ENCODE measurements at places on chromosomes 6 and 20.

DNA sequence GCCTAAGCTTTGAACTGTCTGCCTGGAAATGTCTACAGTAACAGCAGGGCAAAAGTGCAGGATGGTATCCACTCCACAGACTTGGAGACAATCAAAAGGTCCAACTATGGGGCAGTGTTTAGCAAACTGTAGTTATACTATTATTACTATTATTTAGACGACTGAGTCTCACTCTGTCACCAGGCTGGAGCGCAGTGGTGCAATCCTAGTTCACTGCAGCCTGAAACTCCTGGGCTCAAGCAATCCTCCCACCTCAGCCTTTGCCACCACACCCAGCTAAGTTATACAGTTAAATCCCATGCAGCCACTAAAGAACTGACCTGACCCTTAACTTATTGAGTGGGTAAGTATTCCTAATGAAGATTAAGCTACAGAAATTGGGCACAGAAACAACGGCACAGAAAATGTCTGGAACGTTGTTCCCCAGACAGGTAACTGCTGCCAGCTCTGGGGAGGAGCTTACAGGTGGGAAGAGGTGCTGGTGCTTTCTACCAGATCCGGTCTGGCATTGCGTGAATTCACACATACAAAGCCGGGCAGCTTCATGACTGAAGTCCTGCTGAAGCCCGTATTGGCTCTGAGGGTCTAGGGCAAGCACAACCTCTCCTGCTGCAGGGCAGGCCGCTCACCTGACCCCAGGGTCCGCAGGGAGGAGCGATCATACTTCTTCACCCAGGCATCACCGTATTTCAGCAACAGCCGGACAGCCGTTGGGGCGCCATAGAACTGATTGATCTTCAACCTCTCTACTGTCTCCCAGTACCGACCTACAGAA, 27.0 kb upstream of the APMAP start:
- DNase-seq = no peak

GRCh38 chr6:166619912-166620311, 7.1 kb downstream of the RPS6KA2 start:
- DNase-seq = no peak

GRCh38 chr6:10386220-10386619, 28.7 kb downstream of the TFAP2A start:
- DNase-seq = no peak

- no peak for DNase-seq
Measured at GRCh38 chr6:157928428-157928827, 53.2 kb upstream of the SYNJ2 start.

DNA sequence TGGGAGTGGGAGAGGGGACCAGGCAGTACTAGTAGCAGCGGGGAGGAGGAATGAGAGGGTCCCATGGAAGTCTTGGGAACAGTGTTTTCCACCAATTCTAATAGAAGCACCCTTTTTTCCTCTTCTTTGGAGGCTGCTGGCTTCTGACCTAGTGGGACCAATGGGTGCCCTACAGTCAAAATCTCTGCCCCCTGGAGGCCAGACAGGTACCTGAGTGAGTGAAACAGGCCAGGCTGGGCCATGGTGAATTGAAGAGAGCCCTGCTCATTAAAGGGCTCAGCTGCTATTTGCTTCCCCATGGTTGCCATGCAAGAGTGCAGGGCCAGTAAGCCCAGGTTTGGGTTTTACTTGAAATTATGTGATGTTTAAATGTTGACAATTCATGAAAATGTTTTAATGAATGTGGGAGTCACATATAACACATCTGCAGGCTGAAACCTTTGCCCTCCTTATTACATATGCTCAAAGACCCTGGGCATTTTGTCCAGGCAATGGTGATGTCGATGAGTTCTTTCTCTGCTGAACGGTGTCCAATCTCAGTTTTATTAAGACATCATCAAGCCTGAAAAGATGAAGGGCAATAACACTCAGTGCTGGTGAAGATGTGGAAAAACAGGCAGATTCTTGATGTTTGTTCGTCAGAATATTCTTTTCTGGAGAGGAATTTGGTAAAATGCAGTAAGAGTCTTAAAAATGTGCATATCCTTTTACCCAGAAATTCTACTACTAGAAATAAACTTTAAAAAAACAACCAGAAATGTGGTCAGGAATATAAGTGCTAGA, 42.3 kb upstream of the OCSTAMP start:
- no peak for DNase-seq

GRCh38 chr6:137126875-137127485, 46.5 kb downstream of the IL22RA2 start:
- no peak for DNase-seq
